Suppressor macrophage (primary cell): ENCODE measurements at places on chromosomes 11 and 22.

DNA sequence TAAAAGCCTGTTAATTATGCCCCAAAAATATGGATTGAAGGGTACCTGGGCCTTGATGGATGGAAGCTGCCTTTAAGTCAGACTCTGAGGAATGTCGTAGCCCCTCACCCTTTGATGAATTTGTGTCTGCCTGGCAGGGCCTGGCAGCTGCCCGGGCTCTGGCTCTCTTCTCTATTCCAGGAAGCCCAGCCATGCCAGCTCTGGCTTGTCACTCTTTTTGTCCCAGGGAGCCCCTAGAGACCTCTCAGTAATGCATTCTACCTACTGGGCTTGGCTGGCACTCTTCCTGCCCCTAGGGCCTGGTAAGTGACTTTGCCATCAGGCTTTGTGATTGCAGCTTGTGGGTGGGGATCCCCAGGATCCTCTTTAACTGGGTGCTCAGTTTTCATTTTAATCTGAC lies 103.8 kb downstream of the GRIK4 start:
- no peak for DNase-seq

DNA sequence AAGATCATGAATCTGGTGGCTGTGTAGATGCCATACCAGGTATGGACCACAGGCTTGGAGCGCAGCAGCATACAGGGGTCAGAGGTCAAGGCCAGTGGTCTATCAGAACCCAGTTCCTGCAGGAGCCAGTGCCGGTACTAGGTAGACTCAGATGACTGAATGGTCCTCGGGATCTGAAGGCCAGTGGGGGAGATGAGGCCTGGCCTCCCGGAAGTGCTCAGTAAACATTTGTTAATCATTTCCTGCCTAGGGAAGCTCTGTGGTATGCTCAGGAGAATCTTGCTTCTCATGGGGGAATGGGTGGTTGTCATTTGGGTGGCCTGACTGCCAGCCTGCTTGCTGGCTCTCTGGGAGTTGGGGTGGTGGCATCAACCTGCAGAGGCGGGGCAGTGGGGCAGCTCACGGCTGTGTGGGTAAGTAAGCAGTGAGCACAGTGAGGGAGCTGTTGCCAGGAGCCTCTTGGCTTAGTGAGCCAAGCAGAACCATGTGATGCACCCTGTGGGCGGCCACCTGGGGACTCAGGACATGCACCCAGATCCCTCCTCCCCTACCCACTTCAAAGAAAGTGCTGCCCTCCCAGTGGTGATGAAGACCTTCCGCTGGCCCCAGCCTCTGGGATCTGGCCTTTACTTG lies 33.0 kb downstream of the PTPRJ start:
- DNase-seq: peak; percentile 74

DNA sequence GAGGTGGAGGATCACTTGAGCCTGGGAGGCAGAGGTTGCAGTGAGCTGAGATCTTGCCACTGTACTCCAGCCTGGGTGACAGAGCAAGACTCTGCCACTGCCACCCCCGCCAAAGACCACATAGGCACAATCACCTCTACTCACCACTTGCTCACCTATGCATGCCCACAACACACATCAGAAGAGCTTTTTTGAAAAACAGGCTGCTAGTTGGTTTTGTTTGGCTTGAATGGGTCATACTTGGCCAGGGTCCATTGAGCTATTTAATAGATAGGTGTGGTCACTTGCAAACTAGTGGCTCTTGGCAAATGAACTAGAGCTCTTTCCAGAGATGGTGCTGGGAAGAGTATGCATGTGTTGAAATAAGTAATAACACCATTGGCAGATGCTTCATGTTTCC lies 80.1 kb downstream of the EMSY start:
- DNase-seq: no peak

DNA sequence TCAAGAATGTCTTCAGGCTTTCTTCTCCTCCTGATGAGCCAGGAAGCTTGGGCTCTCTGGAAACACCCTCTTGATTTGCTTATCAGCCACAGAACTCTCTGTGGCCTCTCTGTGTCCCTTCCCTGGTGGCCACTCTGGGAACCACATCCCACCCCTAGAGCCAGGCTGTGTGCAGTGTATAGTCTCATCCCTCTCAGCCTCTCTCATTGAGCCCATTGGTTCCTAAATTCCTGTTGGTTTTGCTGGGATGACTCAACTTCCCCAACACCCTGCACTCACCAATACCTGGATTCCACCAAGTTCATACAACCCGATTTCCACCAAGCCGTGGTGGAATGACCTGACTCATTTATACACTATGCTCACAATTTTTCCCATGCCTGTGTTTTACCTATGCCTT lies 5.2 kb downstream of the IRAG1 start:
- DNase-seq: no peak

- DNase-seq: no peak
Measured at GRCh38 chr11:44865866-44866272, 84.8 kb downstream of the TP53I11 start.

DNA sequence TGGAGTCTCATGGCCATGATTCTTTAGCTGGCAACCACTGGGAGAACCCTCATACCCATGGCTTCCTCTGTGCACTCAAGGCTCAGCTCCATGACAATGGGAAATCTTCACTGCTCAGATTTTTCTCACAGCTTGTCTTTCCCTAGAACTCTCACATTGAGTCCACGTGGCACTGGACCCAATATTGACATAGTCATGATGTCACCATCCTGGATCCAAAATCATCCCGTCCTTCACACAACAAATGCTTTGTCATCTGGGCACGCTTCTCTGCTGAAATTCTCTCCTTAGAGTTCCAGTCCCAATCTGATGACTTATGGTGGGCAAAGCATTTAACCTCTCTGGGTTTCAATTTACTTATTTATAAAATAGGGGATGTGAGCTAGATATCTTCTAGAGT lies 37.7 kb upstream of the CD44 start:
- DNase-seq: no peak

DNA sequence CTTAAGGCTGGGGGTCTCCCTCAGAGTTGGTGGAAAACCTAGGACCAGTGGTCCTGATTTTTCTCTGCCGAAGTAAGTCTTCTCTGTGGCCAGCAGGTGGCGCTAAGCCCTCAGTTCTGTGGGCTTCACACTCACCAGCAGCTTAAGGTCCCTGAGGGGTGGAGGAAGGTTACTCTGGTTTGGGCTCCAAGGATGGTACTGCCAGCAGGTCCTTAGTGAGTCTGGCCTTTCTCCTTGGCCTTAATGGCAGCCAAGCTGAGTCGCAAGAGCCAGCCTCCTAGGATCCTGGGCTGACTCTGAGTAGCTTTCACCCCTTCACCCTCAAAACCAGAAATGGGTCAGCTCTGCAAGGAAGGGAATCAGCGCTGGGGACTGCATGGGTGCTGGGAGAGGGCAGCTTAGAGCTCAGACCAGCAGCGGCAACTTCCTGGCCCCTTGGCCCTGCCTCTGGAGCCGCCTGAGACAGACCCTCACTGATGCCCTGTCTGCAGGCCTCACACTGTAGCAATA lies 4.4 kb downstream of the KCNJ11 start:
- peak; percentile 83 for DNase-seq

- no peak for DNase-seq
Measured at GRCh38 chr11:69896250-69896649, 77.0 kb upstream of the FGF3 start.

GRCh38 chr11:76152741-76153570 lies 53.3 kb downstream of the WNT11 start:
- no peak for DNase-seq

DNA sequence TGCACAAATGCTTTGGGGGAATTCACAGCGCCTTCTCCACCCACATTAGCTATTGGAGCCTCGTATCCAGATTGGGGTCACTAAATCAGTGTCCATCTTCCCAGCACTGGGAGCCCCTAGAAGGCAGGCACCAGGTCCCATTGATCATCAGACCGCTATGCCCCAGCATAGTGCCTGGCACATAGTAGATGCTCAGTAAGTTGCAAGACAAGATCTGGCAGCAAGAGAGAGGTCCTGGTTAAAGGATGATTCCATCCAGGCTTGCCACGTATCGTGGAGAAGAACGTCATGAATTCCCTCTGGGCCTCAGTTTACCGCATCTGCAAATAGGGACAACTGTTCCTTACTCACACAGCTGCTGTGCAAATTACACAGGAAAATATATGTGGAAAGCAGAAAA lies 1.7 kb downstream of the TMEM184B start:
- DNase-seq: no peak

DNA sequence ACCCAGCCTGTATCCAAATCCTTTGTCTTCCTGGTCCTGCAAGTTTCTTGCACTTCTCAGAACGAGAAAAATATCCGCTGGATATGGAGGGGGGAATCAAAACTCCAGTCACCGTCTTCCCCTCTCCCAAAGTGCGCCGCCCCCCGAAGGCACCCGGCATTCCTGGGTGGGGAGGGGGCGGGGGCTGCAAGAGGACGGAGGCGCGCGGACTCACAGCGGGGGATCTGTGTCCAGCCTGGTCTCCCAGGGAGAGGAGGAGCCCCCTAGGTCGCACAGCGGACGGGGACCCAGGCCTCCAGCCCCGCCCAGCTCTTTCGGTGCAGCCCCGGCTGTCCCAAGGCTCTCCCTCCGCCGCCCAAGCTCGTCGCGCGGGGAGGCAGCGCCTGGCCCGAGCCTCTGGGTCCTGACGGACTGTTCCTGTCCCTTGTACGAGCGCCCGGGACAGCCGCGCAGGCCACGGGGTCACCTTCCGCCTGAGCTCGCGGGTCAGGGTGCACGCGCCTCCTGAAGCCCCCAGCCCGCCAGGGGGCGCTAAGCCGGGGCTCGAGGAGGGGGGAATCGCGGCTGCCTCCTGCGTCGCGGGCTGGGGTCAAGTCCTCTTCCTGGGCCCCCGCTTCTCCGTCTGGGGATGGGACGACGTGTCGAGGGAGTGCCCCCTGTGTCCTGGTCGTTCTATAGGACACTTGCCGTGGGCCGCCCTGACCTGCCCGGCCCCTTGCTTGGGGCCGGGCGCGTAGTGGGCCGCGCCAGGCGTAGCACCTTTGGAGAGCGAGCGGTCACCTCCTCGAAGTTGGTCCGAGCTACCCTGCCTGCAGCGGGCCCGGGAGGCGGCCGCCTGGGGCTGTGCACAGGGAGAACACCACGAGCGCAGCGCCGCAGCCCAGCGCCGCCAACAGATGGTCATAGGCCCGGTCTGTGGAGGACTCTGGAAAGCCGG lies 2.4 kb upstream of the WNT11 start:
- peak; percentile 96 for DNase-seq

DNA sequence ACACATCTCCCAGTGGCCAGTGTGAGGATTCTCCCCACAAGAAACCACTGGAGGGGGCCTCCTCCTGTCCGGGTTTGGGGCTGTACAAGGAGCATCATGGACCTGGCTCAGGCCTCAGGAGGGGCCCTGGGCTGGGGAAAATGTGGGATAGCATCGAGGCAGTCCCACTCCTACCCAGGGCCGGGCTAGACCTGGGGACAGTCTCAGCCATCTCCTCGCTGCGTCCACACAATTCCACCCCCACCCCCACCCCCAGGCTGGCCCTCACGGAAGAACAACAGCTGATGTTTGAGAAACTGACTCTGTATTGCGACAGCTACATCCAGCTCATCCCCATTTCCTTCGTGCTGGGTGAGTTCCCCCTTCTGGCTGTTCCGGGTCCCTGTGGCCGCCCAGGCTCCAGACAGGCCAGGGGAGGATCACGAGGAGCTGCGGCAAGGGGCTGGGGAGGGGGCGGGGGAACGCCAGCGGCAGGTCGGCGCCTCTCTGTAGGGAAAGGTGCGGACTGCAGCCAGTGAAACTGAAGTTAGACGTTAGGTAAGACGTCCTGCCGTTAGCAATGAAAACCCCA lies 4.8 kb downstream of the BEST1 start:
- DNase-seq: peak; percentile 90

DNA sequence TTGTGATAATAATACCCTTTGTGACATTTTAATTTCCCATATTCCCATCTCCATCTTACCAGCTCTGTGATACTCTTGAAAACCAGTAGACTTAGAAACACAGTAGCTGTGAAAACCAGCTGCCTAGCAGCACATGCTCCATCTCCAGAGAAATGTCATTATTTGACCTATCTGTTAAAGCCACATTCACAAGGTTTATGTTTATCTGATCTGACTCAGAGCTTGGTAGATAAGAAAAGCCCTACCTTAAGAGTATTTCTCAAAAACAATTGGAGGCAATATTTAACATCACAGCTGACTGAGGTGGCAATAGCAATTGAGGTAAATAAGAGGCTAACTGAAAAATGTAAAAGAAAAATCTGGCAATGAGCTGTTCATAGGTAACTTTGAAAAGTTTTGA lies 8.1 kb upstream of the ANO3 start:
- no peak for DNase-seq

GRCh38 chr11:36229091-36229705 lies 60.0 kb downstream of the COMMD9 start:
- no peak for DNase-seq

GRCh38 chr11:35373284-35373933 lies 45.9 kb downstream of the SLC1A2 start:
- no peak for DNase-seq

GRCh38 chr11:131685206-131685605 lies 314.8 kb downstream of the NTM start:
- no peak for DNase-seq

DNA sequence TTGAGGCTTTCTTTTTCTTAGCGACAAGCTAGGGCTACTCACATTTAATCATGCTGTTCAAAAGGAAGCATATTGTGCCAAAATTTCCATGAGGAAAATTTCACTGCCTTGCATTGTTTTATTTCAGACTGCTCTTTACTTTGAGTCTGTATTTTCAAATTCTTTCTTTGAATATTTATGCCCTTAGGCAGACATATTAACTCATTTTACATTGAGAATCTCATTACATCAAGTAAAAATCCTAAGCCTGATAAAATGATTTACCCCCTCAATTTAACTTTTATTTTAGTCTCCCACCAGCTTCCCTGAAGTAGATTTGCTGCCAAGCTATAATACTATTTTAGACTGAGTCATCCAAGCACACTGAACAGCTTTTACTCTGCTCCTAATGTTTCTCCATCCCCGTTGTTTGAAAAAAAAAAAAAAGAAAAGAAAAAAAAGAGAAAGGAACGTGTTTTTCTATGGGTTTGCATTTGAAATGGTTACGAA lies 189.3 kb upstream of the MTMR2 start:
- no peak for DNase-seq

DNA sequence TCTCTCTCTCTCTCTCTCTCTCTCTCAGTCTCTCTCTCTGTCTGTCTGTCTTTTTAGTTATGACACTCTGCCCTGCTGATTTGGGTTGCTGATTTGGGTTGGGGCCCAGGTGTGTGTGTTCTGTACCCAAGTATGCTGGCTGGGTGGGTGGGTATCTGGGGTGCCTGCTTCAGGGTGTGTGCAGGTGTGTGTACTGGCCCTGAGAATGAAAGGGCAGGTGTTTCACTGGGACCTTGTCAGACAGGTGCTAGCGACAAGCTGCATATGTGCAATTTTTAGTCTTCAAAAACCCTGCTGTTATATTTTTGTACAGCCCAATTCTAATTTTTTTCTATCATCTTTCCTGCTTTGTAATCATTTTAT lies 943 bp downstream of the CSF2RB start:
- no peak for DNase-seq

DNA sequence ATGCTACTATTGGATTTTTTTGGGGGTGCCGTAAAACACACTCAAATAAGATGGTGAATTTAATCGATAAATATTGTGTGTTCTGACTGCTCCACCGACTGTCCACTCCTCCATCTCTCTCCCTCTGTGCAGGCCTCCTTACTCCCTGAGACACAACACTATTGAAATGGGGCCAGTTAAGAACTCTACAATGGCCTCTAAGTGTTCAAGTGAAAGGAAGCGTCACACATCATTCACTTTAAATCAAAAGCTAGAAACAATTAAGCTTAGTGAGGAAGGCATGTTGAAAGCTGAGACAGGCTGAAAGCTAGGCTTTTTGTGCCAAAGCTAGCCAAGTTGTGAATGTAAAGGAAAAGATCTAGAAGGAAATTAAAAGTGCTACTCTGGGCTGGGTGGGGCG lies 156.7 kb downstream of the CTTN start:
- no peak for DNase-seq
